ENCODE measurements at places on chromosomes 12 and 14.

DNA sequence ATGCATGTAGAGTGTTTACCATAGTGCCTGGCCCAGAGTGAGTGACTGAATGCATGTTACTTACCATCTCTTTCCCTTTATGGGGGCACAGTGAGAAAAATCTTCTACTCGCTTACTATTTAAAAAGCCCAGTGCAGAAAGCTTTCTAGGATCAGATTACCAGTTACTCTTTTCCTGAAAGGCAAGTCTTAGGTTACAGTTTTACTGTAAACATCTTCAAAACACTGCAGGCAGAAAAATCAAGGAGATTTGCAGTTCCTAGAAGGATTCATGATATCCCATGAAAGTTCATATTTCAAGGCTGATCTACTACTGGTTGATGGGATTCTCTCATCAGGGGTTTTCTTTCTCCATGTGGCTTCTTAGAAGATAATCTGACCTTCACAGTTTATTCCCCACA is 29.3 kb upstream of the DAAM1 start:
- no peak for DNase-seq

DNA sequence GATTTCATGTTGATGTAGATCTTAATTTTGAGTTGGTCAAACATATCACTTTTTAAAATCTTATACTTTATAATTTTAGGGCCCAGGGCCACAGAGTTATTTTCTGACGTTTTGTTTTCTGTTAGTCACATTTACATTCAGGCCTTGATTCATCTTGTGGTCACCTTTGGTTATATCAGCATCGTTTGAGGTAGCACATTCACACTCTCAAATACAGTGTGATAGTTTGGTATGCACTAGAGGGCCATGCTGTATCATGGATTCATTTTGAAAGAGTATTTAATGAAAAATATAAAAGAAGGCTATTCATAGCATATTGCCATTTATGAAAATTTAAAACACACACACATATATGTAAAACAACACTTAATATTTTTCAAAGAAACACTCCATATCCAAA is 274.6 kb downstream of the RAD51B start:
- DNase-seq: no peak

DNA sequence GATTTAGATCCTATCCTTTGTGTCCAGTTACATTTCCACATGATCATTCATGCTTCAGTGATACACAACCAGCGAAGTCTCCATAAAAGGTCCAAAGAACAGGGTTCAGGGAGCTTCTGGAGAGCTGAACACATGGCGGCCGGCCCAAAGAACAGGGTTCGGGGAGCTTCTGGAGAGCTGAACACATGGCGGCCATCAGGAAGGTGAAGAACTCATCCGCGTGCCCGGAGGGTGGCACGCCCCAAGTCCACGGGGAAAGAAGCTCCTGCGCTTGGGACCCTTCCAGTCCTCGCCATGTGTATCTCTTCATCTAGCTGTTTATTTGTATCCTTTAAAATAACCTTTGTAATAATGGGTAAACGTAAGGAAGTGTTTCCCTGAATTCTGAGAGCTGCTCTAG is 91.9 kb upstream of the FLRT2 start:
- no peak for DNase-seq

DNA sequence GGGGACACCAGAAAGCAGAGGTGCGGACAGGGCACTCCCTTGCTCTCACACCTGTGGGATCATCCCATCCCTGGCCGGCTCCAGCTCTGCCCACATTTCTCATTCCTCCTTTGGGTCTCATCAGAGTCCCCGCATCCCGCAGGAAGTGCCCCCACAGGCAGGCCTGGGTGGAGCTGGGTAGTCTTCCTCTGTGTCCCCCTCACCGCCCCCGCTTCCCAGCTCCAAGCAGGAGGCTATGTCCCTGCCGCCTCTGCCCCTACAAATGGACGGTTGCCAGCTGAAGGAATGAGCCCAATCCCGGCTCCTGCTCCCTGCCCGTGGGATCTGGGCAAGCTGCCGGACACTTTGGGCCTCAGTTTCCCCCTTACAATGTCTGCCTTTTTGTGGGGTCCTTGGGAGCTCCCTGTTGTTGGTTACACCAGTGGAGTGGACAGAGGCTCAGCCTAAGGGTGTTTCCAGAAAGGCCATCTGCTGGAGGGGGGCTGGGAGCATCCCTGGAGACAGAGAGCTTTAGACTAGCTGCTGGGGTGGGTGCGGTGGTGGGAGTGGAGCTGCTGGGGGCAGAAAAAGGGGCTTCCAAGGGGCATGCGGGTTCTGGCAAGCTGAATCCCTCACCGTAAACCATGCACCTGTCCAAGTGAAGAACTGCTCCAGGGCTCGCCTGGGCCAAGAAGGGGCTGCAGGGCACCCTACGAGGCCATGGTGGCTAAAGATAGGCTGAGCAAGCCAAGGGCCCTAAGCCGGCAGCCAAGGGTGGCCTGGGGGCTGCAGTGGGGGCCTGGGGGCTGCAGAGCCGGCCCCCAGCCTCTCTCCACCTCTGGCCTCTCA is 7.9 kb upstream of the GPR132 start:
- DNase-seq: no peak

DNA sequence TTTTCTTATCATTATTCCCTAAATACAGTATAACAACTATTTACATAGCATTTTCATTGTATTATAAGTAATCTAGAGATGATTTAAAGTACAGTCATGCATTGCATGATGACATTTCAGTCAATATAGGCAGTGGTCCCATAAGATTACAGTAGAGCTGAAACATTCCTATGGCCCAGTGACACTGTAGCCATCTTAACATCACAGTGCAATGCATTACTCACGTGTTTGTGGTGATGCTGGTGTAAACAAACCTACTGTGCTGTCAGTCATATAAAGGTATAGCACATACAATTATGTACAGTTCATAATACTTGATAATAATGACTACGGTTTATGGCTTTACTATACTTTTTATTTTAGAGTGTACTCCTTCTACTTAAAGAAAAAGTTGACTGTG is 13.3 kb downstream of the LLPH start:
- DNase-seq: no peak

DNA sequence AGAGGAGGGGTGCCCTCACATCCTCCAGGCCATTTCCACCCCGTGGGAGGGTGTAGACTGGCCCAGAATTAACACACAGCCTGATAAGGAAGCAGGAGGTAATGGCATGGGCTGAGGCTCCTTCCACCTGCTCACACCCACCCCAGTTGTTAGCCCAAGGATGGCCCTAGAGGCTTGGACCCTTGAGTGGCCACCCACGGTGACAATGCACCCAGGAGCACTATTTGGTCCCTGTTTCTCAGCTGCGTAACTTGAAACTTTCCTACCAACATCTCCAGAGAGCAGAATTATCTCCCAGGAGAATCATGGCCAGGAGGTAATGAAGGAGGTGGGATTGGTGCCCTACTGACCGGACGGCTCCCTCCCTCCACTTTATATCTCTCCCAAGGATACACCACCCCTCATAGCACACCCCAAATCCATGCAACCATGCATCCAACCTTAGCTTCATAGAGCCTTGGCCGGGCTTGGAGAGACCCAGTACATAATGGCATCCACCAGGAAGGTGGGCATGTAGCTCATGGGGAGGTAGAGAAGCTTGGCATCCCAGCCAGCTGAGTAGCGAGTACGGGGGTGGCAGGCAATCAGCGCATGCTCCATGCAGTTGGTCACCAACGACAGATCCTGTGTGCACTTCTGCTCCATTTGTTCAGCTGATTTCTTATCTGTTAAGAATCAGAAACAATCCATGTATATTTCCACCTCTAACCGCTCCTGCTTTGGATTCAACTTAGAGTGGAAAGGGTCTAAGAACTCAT is 5.6 kb downstream of the RDH16 start:
- DNase-seq: no peak

GRCh38 chr12:56957229-56958052 is at the start of gene RDH16:
TSS of gene RDH16 (minus strand) at chr12:56957608. CDS start at chr12:56957462, 146 bp downstream.
- no peak for DNase-seq

DNA sequence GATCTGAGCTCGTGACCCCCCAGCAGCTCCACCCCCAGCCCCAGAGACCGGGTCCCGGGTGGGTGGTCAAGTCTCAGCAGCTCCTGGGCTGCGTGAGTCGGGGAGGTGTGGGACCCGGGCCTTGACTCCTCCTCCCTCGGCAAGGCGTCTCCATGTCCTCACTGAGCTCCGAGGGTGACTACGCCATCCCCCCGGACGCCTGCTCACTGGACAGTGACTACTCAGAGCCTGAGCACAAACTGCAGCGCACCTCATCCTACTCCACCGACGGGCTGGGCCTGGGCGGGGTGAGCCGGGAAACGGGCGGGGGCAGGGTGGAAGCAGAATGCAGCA is 28.1 kb downstream of the PIGH start:
- no peak for DNase-seq

- no peak for DNase-seq
Observed at GRCh38 chr12:41213107-41213506, 25.0 kb downstream of the PDZRN4 start.

DNA sequence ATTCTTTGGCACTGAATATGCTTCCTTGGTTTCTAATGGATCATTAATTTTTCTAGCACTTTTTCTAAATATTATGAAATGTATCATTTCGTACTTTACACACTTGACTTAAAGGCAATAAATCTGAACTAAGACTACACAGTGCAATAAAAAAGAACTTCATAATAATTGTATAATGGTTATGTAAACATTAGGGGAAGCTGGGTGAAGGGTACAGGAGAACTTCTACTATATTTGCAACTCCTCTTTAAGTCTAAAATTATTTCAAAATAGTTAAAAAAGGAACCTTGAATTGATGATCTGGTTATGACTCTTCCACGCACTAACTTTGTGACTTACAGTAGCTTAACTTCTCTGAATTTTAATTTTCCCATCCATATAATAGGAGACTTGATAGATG is 5.1 kb upstream of the NOVA1 start:
- no peak for DNase-seq

DNA sequence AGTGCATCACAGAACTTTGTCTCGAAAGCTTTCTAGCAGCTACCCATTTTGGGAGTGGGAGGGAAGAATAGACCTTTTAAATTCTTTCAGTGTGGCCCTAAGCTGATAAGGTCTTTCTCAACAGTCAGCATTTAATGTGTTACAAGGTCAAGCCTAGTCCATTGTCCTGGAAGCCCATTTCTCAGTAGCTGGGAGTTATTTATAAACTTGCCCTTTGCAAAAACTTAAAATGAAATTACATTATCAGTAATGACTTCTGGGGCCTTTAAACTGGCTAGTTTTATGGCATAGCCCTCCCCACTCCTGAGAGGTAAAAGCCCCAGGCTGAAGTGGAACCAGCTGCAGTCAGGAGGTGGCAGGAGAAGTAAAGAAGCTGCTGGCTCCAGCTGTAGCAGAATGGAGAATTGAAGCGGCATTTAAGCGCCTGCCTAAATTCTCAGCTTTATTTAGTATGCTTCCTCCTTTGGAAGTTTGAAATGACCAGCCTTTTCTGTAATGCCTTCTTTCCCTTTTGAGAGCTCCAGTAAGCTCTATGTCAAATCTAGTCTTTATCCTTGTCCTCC is 12.4 kb downstream of the COPZ1 start:
- DNase-seq: no peak

DNA sequence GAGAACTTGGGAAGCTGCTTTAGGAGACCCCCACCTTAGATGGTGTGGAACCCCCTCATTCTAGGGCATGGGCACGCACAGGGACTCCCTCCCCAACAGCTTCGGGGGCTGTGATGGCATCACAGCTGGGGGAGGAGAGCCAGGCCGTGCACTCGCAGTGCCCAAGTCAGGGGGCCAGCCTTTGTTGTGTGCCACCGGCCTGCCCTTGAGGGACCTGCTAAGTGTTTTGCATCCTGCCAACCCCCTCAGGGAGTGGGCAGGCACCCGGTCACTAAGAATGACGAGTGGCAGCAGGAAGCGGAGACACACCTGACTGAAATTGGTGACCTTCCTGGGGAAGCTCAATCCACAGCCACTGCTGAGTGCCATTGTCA is 334.9 kb upstream of the SFSWAP start:
- DNase-seq: no peak

- DNase-seq: no peak
Observed at GRCh38 chr14:84591827-84592445, 938.0 kb upstream of the FLRT2 start.

DNA sequence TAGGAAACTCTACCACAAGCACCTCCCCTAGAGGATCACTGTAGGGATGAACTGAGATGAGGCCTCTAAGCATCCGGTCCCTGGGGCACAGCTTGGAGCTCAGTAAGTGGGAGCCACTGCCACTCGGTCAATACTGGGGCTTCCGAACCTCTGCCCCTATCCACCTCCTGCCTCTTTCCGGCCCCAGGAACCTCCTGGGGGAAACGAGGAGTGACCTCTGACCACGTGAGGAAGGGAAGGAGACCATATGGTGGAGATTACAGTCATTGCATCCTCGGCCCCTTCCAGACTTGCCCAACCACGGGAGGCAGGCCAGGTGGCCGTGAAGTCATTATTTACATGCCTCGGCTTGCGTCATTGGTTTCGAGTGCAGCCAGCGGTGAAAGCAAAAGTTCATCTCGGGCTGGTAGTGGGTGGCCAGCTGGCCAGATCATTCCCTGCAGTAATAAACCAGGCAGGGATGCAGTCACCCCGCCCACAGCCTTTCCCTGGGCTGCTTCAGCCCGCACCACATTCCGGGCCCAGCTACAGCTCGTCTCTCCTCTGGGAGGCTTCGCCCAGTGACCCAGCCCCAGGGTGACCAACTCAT is 65.4 kb downstream of the C14orf132 start:
- no peak for DNase-seq

GRCh38 chr12:108861878-108862587 is 4.7 kb upstream of the SSH1 start:
- no peak for DNase-seq

- DNase-seq: no peak
Observed at GRCh38 chr12:108282160-108282559, 57.0 kb downstream of the CMKLR1 start.

DNA sequence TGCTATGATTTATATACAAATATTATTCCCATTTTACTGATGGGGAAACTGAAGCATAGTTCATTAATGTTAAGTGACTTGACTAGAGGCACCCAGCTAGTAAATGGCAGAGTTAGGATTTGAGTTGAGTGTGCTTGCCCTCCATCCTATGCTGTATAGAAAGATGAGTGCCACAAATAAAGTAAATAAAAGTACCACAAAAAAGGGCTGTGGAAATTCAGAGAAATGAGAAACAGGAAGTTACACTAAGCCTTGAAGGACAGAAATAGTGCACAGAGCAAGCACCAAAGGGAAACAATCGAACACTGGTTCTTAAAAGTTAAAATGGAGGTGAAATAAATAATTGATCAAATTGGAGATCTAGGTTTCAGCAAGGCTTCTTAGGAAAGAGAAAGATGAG is 9.2 kb upstream of the ABCD2 start:
- no peak for DNase-seq

DNA sequence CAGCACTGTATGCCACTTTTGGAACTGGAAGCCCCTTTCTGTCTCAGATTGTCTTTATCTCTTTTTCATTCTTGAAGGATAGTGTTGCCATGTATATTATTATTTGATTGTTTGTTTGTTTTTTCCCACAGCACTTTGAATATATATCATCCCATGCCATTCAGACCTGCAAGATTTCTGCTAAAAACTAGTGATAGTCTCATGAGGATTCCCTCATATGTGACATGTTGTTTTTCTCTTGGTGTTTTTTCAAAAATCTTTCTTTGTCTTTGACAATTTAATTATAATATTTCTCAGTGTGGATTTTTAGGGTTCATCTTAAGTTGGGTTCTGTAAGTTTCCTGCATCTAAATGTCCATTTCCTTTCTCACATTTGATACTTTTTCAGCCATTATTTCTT is 36.8 kb upstream of the SCAF11 start:
- no peak for DNase-seq

- DNase-seq: no peak
Observed at GRCh38 chr14:99260587-99261551, 11.1 kb downstream of the BCL11B start.

All from activated T-cell treated with anti-CD3 and anti-CD28 coated beads for 24 hours (primary cell).